ENCODE measurements at places on chromosomes 2 and 18. TPM values are rescaled to one million over a fixed set of nuclear protein-coding genes. Genes with fewer than 3 reads are reported as not detected.

The SGPP2 gene
- total RNA-seq, result 101 TPM

The EMILIN1 gene
- 12.1 TPM for total RNA-seq

The C2orf81 gene
- 0.53 TPM for total RNA-seq

The GPC1 gene
- total RNA-seq, result 29.2 TPM

The DCDC2C gene
- not detected for total RNA-seq

The CAPN14 gene
- 0.14 TPM for total RNA-seq

The ATOH8 gene
- 2.8 TPM for total RNA-seq

The ALPP gene
- total RNA-seq, result not detected

The MERTK gene
- total RNA-seq, result 9.3 TPM

The LGALSL gene
- total RNA-seq, result 37.6 TPM

The CHRND gene
- not detected for total RNA-seq

The MOB1A gene
- 124 TPM for total RNA-seq

The RNF152 gene
- 61.0 TPM for total RNA-seq

The RAX gene
- total RNA-seq, result not detected

The PRSS56 gene
- total RNA-seq, result not detected

The HOXD8 gene
- total RNA-seq, result 5.6 TPM

The CAVIN2 gene
- 154 TPM for total RNA-seq

The REV1 gene
- total RNA-seq, result 53.4 TPM

The MBD5 gene
- total RNA-seq, result 43.8 TPM

The MZT2A gene
- 47.5 TPM for total RNA-seq

The GPR75 gene
- total RNA-seq, result 2.9 TPM

The CTNNA2 gene
- 4.2 TPM for total RNA-seq

The DBI gene
- 109 TPM for total RNA-seq

The SPC25 gene
- 2.5 TPM for total RNA-seq

The TCF4 gene
- 88.2 TPM for total RNA-seq

The MFSD2B gene
- total RNA-seq, result 0.19 TPM

The CXCR1 gene
- 0.13 TPM for total RNA-seq

The CAPN13 gene
- total RNA-seq, result 61.9 TPM

The SCN2A gene
- total RNA-seq, result 1.3 TPM

The UGT1A4 gene
- 2.4 TPM for total RNA-seq

The GAL3ST2 gene
- 42.4 TPM for total RNA-seq
